GM23338 (cell line): ENCODE measurements at places on chromosomes 1 and 21. TPM values are rescaled to one million over a fixed set of nuclear protein-coding genes. Genes with fewer than 3 reads are reported as not detected.

The TTC39A gene
- total RNA-seq, result 5.4 and 7.1 TPM in 2 replicates

DNA sequence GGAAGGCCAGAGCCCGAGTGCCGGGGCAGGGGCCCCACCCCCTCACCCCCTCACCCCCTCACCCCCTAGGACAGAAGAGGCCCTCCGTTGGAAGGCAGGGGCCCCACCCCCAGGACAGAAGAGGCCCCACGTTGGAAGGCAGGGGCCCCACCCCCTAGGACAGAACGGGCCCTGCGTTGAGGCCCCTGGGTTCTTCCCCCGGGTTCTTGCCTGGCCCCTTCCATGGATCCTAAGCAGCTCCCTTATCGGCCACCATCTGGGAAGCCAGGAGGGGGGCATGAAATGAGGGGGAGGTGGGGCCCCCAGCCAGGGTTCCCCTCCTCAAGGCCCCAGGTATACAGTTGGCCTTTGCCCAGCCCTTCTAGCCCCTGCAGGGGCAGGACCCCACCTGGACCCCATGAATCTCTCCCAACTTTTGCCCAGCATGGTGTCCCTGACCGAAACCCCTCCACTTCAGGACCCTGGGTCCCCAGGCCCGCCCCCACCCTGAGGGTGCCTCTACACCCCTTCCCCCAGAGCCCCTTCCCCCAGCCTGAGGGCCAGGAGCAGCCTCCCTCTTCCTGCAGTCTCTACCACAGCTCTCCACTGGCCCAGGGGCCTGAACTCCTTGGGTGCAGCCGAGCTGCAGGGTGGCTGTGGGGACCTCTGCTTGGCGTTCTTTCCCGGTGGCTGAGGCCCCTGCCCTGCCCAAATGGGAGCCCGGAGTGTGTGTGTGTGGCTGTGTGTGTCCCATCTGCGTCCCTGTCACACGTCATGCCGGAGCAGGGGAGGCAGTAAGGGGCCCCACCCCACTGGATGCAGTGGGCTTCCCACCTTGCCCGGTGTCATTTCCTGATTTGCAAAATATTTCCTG, 4.3 kb upstream of the VWA1 start:
- no peaks in the 10 kb centered on the region for H3K36me3 ChIP-seq
- H3K27ac ChIP-seq, result no peak overlapping the region
- no peak overlapping the region for H3K4me3 ChIP-seq
- H3K27me3 ChIP-seq, result no peaks in the 10 kb centered on the region
- DNase-seq, result no peak

GRCh38 chr21:45378258-45378966, 26.6 kb upstream of the COL18A1 start:
- DNase-seq, result peak; percentile 80

DNA sequence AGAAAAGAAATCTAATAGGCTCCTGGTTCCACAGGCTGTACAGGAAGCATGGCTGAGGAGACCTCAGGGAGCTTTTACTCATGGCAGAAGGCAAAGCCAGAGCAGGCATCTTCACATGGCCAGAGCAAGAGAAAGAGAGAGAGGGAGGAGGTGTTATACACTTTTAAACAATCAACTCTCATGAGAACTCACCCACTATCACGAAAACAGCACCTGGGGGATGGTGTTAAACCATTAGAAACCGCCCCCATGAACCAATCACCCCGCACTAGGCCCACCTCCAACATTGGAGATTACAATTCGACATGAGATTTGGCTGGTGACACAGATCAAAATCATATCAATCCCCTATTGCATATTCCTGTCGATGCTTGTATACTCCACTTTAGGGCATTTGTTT, 93.5 kb downstream of the MRPL39 start:
- peaks cover 3% of the 10 kb centered on the region; the same call in 1 of the 2 replicates for H3K4me1 ChIP-seq
- H3K27ac ChIP-seq, result no peak overlapping the region
- no peak for DNase-seq
- no peak overlapping the region for H3K4me3 ChIP-seq
- H3K27me3 ChIP-seq, result no peaks in the 10 kb centered on the region
